ENCODE measurements at places on chromosomes 12 and 14.

DNA sequence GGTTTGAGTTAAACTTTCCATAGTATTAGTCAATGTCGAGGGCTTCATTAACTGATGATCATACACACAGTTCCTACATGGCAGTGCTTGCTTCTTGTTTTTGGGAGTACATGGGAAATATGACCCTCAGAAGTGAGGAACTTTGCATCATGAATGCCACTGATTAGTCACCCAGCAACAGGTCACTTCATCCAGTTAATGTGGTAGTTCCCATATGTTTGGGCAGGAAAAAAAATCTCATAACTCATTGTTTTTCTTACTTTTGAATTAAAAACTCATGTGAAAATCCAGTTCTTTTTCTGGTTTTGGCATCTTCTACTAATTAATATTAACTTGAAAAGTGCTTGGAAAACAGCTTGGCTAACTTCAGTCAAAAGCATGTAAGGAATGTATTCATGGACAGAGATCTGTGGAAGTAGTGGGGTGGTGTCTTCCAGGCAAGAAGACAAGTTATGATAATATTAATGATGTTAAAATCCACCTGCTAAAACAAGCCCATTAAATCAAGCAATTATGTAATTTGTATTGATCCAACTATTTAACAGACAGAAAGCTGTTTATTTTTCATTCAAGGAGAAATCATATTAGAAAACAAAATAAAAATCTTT is 309.1 kb upstream of the NAV3 start:
- DNase-seq, result no peak

- no peak for DNase-seq
These were observed 692 bp upstream of the COX14 start for GRCh38 chr12:50111395-50111692.

DNA sequence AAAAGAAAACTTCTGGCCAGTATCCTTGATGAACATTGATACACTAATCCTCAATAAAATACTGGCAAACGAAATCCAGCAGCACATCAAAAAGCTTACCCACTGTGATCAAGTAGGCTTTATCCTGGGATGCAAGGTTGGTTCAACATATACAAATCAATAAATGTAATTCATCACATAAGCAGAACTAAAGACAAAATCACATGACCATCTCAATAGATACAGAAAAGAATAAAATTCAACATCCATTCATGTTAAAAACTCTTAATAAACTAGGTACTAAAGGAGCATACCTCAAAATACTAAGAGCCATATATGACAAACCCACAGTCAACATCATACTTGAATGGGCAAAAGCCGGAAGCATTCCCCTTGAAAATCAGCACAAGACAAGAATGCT is 71.8 kb upstream of the PTPRB start:
- no peak for DNase-seq

GRCh38 chr12:113683574-113683973 is 211.9 kb upstream of the LHX5 start:
- no peak for DNase-seq

GRCh38 chr12:116603546-116604177 is 44.5 kb downstream of the MAP1LC3B2 start:
- no peak for DNase-seq

- DNase-seq, result no peak
These were observed 2.9 kb downstream of the HIGD1C start for GRCh38 chr12:50955288-50955687.

GRCh38 chr14:69501423-69501838 is 16.9 kb downstream of the PLEKHD1 start:
- DNase-seq, result no peak

Data from activated CD4-positive, alpha-beta T cell treated with anti-CD3 and anti-CD28 coated beads, Interleukin-2, amount 50 U/mL, for 24 hours (primary cell).